Activated T-helper 2 cell treated with anti-CD3 and anti-CD28 coated beads, Interferon-gamma antibody, Interleukin-2, Interleukin-4, amounts not matched to agents 10 μg/mL and 5 μg/mL and 100 μg/mL, durations not matched to agents 14 hours and 24 hours and 36 hours (primary cell): ENCODE measurements at places on chromosomes 13 and 19.
A peak's percentile ranks its signal among the peaks of the same experiment; 100 is the strongest.

DNA sequence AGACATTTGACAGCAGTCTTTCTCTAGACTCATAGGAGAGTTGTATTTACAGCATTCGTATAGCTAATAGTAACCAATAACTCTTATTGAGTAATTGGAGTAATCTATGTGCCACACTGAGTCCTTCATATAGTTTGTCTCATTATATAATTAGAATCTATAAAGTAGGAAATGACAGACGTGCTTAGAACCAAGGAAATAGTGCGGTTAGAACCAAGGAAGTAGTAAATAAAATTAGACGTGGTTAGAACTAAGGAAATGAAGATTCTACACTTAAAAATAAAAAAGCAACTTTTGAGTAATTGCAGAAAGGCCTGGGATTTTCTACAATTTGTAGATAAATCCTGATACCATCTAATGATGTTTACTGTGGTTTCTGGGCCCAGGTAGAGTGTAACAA lies 107.8 kb upstream of the TNFSF11 start:
- DNase-seq = no peak

- no peak for DNase-seq
Observed at GRCh38 chr19:2244486-2244885, 4.6 kb upstream of the AMH start.

DNA sequence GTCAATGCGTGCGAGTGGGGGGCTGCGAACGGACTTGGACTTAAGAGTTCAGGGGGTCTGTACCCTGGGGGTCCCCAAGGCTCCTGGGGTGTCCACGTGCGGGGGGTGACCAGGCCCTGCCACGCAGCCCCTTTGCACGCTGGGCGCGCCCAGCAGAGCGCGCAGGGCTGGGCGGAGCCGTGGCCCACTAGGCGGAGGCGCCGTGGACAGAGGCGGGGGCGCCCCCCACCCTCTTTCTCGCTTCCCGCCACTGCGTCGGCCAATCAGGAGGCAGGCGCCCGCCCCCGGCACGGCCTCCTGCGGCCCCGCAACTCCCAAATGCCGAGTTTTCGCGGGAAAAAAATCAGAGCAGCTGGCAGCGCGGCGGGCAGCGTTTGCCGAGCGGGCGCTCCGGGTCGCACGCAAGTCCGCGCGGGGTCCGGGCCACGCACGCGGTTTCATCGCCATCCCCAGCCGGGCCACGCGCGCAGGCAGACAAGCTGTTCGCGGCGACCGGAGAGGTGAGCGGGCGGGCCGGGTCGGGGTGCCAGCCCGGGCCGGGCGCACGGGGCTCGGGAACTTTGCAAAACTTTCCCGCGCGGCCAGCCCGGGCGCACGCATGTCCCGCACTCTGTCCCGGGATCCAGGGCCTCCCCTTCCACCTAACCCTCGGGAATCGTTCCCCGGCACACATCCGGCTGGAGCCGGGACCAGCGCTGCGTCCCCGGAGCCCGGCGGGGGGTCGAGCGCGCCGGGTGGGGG lies at the start of gene UHRF1:
Gene UHRF1 (plus strand): TSS at position 346 of the 741 bp plus-strand sequence. CDS start 1,385 bp downstream, outside the sequence.
- peak; percentile 52 for DNase-seq

DNA sequence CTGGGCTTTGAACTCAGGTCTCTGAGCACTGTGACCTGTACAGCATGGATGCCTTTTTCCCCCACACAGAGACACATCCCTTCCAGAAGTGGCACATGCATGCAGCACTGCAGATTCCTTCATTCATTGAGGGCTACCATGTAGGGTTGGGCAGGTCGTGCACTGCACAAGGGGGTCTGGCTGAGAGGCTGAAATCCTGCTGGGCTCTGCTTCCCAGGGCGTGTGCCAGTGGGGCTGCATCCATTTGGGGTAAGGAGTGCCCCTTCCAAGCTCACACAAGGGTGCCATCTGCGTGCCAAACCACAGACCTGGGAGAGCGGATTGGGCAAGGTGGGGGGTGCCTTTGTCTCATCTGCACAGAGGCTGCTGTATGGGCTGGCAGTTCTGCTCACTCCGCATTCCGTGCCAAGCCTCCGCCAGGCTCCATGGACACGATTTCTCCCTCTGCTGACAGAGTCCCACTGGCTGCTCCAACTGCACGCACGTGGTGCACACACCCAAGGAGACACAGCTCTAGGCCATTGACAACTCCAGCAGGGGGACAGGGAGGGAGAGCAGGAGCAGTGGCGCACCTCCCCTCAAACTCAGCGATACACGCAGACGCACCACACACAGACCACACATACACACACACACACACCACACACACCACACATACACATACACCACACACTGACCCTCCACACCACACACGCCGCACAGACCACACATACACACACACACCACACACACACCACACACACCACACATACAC lies 4.5 kb upstream of the SHISA7 start:
- no peak for DNase-seq

DNA sequence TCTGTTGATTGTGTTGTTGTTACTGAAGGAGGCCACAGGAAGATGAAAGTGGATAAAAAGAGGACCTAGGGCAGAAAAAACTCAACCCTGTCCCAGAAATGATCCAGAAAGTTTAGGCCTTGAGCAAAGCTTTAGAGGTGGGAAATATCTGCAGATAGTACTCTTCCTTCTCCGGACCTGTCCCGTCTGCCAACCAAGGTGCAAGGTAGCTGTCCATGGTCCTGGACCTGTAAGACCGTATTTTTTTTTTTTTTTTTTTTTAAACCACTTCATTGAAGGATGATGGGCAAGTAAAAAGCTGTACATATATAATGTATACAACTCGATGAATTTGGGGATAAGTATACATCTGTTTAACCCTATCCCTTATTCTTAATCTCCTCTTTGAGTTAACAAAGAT lies 225.9 kb downstream of the OLFM4 start:
- no peak for DNase-seq

- DNase-seq = no peak
Observed at GRCh38 chr19:19538785-19539166, 711 bp downstream of the CILP2 start.

DNA sequence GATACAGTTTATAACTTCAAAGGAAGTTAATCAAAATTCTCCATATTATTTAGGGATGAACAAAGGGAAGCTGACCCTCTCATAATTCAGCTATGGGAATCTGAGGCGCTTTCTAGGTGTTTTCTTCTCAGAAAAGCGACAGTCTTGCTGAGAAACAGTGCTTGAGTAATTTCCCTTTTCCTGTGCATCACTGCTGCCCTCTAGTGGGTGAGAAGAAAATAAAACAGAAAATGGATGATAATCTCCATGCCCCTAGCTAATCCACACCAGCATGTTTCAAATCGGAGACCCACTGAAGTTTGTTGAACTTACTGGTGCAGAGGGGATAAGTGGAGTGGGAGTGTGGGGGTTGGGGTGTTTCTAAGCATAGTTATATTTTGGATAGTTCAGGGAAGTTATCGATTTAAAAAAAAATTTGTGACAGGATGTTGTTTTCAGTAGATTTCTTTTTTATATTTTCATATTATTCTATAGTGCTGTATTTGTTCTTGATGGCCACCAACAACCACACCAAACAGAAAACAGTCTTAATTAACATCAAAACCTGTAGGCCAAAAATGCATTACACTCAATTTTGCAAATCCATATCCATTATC lies 21.4 kb downstream of the LCP1 start:
- peak; percentile 45 for DNase-seq

GRCh38 chr19:4319067-4319718 lies 14.8 kb downstream of the FSD1 start:
- no peak for DNase-seq

GRCh38 chr19:29342721-29343120 lies 129.8 kb upstream of the UQCRFS1 start:
- no peak for DNase-seq

GRCh38 chr13:98782654-98783053 lies 30.2 kb upstream of the SLC15A1 start:
- no peak for DNase-seq
